Stimulated activated CD4-positive, alpha-beta T cell treated with anti-CD3 and anti-CD28 coated beads, Interleukin-12 subunit alpha, Interleukin-12 subunit beta, amount 100 ng/mL, for 24 hours (primary cell): ENCODE measurements at places on chromosomes 12 and 14.

DNA sequence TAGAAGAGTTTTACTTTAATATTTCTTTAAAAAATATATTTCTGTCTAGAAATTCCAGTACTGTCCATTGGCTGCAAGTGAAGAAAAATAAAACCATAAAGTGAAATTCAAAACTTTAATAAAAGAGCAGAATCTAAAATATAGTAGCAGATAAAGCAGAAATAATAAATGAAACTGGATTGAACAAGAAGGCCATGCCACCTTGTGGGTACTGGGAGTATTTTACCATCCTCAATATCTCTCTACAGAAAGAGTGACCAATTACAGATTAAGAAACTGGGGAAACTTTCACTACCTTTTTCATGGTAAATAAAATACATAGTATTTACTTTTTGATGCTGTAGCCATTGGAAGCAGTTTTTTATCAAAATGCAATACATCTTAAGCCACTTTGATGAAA, 220.5 kb downstream of the BCAT1 start:
- no peak for DNase-seq

DNA sequence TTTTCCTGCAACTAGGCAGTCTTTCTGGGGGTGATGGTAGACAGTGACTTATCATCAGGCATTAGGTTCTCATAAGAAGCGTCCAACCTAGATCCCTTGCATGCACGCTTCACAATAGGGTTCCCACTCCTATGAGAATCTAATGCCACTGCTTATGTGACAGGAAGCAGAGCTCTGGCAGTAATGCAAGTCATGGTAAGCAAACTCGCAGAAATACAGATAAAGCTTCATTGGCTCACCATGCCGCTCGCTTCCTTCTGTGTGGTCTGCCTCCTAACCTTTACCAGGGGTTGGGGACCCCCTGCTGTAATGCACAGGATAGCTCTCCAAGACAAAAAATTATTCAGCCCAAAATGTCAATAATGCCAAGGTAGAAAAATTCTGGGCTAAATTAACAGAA, 864.2 kb downstream of the TRHDE start:
- no peak for DNase-seq

DNA sequence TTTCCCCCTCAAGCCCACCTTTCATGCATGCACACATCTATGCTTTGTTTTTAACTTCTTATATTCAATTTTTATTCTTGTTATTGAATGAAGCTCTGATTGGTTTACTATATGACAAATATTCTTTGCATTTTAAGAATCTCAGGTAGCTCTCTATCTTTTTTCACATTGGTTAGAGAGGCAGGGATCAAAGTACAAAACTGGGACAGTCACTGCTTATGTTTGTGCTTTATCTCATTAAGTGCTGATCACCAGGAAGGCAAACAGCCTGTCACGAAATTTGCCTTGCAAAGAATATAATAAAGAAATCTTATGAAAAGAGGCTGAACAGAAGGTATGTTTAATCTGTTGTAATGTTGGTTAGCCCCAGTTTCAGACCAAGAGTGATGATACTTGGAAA, 29.7 kb upstream of the INSM2 start:
- DNase-seq, result no peak

DNA sequence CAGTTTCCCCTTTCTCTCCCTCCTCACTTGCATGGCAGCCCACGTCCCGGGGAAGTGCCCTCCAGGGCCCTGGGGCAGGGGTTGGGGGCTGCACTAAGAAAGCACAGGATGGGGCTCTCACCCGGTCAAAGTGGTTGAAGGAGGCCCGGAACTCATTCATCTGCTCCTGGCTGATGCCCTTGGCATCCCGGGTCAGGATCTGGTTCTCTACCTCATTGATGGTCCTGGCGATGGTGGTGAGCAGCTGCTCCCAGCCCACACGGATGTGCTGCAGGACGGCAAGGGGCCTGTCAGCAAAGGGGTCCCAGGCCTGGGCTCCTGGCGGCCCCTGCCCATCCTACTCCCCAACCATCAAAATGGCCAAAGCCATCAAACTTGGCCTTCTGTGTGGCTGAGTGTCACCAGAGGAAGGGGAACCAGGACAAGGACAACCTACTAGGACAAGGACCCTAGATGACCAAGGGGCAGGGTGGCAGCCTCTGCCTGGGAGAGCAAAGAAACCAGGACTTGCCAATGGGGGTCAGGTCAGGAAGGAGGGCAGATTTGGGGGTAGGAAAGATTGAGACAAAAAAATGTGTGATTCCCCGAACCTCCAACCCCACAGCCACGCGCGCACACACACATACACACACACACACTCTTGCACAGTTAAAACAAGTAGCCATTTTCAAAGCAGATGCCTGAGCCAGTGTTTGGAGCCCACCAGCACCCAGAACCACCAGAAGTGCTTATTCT, 87.1 kb upstream of the ZFP36L1 start:
- no peak for DNase-seq

GRCh38 chr12:23525450-23526072, 423.9 kb downstream of the SOX5 start:
- DNase-seq, result no peak

DNA sequence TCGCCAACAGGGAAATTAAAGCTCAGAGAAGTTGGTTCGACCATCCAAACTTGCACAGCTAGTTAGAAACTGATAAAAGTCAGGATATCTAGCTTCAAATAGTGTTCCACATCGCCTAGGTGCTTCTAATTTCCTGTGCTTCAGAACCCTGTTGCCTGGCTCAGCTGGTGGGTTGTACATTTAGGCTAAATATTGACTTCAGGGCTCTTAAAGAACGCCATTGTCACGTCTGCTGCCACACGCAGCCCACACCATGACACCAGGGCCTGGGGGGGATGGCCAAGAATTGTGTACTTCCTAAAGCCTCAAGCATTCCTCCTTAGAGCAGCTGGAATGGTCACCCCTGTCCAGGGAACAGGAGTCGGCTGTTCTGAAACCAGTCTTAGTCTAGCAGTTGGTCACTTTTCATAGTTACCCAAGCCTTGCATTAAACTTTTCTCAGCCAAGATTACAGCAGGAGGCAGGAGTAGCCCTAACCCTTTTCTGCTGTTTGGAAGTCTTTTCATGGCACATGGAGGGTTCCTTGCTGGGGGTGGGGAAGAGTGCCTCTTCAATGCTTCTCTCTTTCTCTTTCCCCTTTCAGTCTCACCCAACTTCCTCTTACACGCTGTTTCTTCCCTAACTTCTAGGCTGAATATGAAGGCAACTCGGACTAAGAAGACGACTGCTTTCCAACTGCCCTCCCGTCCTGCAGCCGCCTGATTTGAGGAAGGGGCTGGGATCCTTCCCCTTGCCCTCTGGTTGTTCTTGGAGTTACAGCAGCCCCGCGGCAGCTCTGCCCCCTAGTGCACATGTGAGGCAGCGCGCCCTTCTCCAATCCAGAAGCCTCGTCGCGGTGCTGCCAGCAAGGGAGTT, 17.1 kb downstream of the FOS start:
- DNase-seq, result peak; percentile 66

DNA sequence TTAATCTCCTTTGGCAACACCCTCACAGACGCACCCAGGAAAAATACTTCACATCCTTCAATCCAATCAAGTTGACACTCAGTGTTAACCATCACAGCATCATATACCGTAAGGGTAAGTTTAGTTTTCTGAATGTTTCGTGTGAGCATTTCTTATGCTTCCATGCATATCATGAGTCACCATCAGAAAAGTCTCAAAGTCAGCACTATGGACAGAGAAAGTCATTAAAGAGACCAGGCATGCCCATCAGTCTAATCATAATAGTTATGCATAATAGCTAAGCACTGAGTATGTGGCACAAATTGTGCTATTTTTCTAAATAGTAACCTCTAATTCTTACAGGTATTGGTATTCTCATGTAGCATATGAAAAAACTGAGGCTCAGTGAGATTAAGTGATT, 158.8 kb upstream of the PRMT8 start:
- no peak for DNase-seq

GRCh38 chr14:64510825-64511671, 6.5 kb downstream of the ZBTB1 start:
- DNase-seq, result peak; percentile 37

DNA sequence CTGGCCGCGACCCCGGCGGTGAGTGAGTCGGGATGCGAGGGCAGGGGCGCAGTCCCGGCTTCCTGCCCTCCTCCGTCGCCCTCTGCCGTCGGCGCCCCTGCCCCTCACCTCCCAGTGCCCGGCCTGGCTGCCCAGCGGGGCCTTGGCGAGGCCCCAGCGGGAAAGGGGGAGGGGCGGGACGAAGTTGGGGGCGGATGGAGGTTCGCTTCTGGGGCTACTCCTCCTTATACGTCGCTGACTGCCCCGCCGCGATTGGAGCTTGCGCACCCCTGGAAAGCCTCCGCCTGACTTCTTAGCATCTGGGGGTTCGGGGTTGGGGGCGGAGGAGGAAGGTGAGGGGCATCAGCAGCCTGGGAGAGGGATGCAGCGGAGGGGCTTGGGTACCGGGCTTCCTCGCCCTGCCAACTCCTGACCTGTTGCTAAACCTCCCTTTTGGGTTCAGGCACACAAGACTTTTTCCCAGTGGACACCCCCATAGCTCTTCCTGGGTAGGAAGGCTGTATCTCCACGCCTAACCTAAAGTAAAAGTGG, 406 bp downstream of the TMEM263 start:
- DNase-seq, result peak; percentile 33

DNA sequence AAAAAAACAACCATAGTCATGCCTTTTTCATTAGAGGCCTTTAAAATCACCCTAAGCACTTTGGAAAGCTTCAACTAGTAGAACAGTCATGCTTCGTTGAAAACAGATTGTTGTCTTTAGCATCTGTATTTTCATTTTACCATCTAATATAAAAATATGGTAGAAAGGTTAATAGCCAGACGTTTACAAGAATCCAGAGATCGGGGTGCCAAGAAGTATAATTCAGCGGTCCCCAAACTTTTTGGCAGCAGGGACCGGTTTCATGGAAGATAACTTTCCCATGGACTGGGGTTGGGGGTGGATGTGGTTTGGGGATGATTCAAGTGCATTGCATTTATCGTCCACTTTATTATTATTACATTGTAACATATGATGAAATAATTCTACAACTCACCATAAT, 138.4 kb downstream of the GLT1D1 start:
- no peak for DNase-seq

- DNase-seq, result no peak
These were observed 102.3 kb downstream of the SLC25A47 start for GRCh38 chr14:100425429-100425827.

- DNase-seq, result peak; percentile 40
These were observed 30.2 kb upstream of the CIPC start for GRCh38 chr14:77067632-77068516.

DNA sequence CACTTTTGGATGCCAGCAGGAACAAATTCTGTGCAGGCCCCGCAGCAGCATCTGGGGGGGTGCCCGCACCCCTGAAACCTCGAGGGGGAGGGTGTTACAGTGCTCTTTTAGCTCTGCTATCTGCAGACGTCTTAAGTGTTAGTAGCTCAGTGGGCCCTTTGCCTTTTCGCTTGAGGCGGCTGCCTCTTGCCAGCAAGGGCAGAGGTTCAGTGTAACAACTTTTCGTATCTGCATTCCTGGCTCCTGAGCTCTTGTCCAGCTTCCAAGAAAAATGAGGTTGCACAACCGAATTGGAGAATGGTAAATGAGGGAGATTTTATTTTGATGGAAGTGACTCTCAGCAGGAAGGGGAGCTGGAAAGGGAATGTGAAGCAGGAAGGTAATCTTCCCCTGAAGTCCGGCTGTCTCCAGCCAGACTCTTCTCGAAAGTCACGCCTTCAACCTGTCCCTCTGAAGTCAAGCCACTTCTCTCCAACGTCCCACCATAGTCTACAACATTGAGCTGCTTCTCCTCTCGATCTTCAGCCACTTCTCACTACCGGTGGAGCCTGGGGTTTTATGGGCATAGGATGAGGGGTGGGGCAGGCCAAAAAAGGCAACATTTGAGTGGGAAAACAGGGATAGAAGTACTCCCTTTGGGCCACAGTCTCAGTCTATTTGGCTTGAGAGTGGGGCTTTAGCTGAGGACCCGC, 17.8 kb downstream of the TAS2R50 start:
- no peak for DNase-seq

DNA sequence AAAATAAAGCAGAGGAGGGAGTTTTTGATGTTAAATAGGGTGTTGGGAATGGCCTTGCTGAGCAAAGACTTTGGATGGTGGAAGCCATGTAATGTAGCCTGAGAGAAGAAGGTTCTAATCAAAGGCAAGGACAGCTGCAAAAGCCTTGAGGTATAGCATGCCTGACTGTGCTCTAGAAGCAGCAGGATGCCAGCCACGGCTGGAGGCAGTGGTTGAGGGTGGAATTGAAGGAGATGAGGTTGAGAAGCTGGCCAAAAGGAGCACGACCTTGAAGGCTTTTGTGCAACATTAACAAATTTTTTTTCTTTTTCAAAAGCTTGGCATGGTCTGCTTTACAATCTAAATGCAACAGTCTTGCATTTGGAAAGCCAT, 42.3 kb upstream of the CSRP2 start:
- DNase-seq, result no peak

DNA sequence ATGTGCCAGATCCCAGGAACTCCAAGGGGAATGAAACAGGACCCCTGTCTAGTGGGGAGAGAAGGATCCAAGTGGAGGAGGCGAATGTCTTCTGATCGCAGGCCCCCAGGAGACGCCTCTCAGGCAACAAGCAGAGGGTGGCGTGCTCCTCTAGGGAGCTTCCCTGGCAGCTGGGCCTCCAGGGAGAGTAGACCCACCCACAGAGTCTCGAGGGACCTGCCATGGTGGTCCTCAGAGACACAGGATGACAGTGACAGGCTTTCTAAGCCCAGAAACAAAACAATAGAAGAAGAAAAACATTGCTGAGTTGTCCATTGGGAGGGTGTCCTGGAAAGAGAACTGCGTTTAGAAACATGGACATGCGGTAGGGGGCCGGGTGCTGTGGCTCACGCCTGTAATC, 140.6 kb upstream of the MAP1LC3B2 start:
- DNase-seq, result no peak

- no peak for DNase-seq
These were observed 492.2 kb upstream of the CCDC196 start for GRCh38 chr14:65993996-65994395.

GRCh38 chr12:57152639-57153038, 5.2 kb upstream of the LRP1-AS start:
- DNase-seq, result no peak

GRCh38 chr12:119990382-119990874, 1.4 kb downstream of the BICDL1 start:
- no peak for DNase-seq

GRCh38 chr14:23446291-23446851, 10.9 kb upstream of the MYH7 start:
- DNase-seq, result no peak

DNA sequence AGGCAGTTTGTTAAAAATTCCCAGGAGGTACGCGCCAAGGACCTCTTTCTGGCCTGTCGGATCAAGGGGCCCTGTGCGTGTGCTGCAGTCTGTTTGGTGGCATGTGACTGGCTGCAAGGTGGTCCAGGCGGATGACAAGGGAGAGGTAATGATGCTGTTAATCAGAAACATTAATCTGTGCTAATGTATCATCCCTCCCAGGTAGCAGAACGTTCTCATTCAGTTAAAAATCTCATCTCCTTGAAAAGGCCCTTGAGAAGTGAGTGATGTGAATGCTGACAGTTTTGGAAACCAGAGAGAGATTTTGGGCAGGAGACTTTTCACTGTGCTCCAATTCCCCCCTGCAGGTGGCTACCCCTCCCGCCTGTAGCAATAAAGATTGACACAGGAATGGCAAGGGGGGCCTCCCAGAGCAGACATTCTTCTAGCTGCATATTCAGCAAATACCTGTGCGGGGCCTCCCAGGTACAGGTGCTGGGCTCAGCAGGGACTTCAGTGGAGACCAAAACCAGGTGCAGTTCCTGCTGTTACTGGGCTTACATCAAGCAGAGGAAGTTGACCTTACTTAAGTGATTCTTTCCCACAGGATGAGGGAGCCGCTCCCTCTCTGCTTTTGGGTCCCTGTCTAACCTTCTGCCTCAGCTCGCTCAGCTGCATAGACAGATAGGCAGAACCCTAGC, 364.8 kb downstream of the CACNA1C start:
- DNase-seq, result no peak
